ENCODE measurements at places on chromosomes 13 and 19. TPM values are rescaled to one million over a fixed set of nuclear protein-coding genes. Genes with fewer than 3 reads are reported as not detected.

Gene MPHOSPH8
- 26.8 TPM for total RNA-seq

Gene SMIM44
- not detected for total RNA-seq

Gene ATP4A
- not detected for total RNA-seq

Gene CD37
- 12.1 TPM for total RNA-seq

Gene KMT5C
- 3.3 TPM for total RNA-seq

Gene GRIK5
- total RNA-seq, result 8.1 TPM

Gene SIGLEC10
- 0.22 TPM for total RNA-seq

Gene KCNN1
- 0.56 TPM for total RNA-seq

Gene EVI5L
- total RNA-seq, result 17.4 TPM

Gene CERS1
- 1.6 TPM for total RNA-seq

DNA sequence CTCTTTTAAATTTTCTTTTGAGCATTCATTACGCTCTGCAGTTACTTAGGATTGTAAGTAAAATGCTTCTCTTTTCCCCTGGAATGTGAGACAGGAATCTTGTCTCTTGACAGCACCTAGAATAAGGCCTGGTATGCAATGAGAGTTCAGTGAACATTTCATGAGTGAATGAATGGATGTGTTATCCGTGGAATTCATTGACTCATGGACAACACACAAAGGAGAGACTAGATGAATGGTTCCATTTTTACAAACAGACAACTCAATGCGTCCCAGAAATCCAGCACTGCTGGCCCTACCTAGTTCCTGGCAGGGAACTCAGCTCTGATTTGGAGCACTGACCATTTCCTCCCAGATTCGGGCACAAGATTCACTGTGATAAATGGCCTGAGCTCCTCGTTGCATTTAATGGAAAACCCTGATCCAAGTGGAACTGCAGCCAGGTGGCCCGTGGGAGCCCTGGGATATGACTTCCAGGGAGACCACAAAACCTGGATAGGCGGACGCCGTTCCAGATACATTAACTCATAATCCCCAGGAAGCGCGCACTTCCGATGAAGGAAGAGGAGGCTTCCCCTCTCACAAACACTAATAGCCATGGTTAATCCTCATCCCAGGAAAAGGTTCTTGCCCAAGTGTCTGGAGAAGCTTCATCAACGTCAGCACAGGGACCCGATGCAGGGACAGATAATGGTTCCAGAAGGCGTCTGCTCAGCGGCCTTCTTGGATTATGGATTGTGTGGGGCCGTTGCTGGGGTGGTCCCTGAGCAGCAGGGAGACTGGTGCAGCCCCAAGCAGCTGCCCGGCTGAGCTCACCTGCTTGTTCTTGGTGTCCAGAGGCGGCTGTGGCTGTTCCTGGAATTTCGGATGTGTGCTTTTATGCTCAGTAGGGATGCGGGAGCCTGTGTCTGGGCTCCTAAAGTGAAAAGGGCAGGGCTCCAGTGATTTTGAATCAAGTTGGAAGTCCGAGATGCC, 211.1 kb upstream of the TSHZ3 start:
- no peak for DNase-seq

GRCh38 chr13:38566519-38566918, 120.4 kb upstream of the FREM2 start:
- no peak for DNase-seq

DNA sequence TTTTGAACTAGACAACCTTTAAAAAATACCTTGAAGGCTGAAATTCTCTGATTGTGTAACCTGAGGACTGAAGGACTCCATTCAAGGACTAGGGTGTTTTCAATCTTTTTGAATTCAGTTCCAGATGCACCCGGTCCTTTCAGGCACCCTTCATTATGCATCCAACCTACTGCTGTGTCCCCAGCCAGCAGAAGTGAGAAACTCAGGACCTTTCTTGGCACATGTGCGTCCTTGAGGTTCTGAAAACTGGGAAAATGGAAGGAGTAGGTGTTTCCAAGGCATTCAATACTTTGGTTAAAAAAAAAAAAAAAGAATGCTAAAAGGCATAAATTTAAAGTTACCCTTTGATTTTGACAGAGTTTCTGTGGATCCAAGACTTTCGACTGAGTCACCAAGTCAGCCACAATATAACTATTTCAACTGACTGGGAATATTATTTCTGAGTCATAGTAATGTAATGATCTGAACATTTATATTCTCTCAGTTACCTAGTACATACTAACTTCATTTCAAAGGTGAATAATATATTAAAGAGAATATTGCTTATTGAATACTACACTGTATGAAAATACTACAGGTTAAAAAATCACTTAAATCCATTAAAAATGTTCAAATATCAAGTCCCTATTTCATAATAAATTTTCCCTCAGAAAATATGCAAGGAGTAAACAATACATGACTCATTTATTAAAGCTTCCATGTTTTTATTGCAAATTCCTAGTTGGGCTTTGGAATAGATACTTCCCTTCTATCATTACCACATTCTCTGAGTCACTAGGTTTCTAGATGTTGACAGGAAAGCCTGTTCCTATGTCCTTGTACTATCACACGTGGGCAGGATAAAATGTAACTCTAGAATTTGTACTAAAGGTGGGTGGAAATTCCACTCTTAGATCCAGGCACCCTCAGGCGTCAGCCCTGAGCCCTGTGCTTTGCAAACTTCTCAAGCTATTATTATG, 2.4 kb upstream of the ITGBL1 start:
- DNase-seq, result no peak

- DNase-seq, result no peak
These were observed 1.7 kb downstream of the GNG7 start for GRCh38 chr19:2700660-2701360.

DNA sequence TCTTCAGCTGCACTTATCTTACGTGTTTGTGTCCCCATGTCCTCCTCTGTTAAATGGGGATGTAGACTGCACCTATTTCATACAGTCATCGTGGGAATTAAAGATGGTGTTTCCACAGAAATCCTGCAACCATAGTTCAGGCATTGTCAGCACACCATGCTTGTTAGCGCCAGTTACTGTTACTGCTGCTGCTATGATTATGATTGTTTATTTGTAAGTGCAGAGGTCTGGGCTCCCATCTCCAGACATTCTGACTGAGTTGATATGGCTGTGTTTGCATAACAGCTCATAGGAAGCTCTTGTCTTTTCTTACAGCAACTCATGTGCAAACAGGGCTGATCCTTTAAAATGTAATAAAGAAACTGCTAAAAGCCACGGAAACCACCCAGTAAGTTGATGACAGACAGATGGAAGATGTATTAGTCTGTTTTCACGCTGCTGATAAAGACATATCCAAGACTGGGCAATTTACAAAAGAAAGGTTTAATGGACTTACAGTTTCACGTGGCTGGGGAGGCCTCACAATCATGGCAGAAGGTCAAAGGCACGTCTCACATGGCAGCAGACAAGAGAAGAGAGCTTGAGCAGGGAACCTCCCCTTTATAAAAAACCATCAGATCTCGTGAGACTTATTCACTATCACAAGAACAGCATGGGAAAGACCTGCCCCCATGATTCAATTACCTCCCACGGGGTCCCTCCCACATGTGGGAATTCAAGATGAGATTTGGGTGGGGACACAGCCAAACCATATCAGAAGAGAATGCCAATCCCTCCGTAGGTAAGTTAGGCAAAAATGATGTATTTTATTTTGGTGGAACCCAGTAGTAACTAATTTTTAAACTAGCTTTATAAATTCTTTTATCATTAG, 1.6 kb downstream of the ZSCAN5A start:
- no peak for DNase-seq

GRCh38 chr13:43787997-43788396, 1.2 kb upstream of the ENOX1 start:
- no peak for DNase-seq

DNA sequence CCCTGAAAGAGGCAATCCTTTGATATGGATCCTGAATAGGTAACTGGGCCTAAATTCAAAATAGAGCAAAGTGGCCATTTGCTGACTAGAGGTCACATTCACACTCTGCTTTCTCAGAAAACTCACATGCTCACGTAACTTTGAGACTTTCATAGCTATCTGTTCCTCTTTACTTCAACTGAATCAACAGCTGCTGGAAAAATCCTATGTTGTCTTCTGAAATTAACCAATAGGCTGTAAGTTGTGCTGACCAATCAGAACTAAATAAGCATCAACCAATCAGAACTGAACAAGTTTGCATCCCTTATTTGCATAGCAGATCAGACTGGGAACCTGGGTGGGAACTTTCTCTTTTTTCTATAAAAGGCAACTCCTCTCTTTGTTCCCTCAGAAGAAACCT, 24.0 kb upstream of the TBC1D4 start:
- no peak for DNase-seq

- DNase-seq, result no peak
These were observed 80.0 kb downstream of the NDFIP2 start for GRCh38 chr13:79560954-79561353.

GRCh38 chr13:59665732-59666131, 498.0 kb downstream of the DIAPH3 start:
- no peak for DNase-seq

GRCh38 chr13:34002924-34003323, 185.0 kb downstream of the RFC3 start:
- DNase-seq, result no peak

DNA sequence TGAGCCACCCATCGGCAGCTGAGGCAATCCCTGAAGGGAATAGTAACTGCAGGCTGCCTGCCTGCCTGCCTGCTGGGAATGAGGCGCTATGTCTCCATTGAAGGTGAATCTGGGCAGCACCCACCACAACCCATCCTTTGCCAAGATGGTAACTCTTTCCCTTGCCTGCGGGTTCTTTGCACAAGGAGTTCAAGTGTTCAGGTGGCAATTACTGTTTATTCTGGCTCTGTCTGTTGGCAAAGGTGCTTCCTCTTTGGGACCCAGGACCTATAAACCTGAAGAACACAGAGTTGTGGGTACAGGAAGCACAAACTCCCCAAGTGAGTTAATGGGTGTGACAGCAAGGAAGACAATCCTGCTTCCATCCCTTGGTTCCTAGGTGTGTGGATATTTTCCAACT, 448.1 kb upstream of the ZNF507 start:
- DNase-seq, result no peak

- no peak for DNase-seq
These were observed 45.7 kb downstream of the LNX2 start for GRCh38 chr13:27574661-27575060.

DNA sequence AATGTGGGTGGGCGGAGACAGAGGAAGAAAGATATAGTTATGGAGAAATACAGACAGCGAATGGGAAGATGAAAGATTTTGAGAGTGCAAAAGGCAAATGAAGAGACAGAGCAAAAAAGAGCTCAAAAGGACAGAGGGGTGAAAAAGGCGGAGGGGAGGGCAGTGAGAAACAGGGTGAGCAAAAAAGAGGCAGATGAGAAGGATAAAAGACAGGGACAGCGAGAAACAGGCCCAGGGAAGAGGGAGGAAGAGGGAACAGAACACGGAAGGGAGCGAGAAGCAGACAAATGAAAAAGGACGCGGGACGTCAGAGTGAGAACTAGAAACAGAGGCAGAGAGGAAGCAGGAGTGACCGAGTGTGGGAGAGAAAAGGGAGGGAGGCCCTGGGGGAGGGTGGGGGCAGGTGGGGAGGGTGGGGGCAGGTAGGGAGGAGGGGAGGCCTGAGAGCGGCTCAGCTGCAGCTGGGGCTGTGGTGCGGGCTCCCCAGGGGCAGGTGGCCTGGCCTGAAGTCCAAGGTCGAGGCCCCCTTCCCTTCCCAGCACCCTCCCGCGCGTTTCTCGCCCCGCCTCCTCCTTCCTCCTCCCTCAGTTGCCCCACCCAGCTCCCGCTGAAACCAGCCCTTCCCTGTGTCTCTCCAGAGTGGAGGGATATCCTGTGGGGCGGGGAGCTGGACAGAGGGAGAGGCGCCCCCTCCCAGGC, 2.9 kb downstream of the KLK1 start:
- DNase-seq, result no peak

GRCh38 chr13:79846386-79846785, 365.4 kb downstream of the NDFIP2 start:
- DNase-seq, result no peak

DNA sequence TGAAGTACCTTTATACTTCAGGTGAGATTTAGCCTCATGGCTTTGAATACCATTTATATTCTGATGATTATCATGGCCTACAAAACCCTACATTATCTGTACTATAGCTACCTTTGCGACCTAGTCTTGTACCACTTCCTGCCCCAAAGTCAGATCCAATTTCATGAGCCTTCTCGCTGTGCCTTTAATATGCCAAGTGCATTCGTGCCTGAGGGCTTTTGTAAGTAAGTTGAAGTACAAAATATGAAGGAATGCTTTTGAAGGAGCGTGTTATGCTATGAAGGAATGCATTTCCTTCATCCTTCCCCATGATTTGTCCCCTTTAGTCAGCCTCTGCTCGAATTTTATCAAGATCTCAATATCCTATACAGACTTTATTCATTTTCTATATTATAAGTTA, 9.2 kb upstream of the RASL11A start:
- DNase-seq, result no peak

GRCh38 chr13:91228108-91228507, 119.4 kb upstream of the MIR17HG start:
- no peak for DNase-seq

GRCh38 chr13:73722120-73722519, 412.1 kb downstream of the KLF12 start:
- DNase-seq, result no peak

DNA sequence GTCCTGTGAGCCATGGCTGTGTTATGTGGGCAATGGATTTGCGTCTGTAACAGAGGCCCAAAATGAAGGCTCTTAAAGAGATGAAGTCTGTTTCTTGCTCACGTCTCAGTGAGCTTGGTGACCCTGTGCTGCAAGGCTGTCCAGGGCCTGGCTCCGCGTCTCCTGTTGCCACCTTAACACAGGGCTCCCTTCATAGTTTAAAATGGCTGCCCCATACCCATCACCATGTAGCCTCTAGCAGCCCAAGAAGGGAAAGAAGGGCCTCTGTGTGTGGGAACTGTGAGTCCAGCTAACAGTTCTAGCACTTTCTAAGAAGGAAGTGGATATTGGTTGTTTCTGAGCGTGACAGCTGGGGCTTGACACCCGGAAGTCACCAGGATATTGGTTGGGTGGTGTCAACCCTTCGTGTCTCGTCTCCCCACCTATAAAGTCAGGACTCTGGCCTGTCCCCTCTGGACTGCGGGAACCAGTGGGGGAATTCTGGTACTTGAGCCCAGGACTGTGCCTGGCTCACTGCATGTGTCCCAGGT, 20.9 kb downstream of the TMED1 start:
- DNase-seq, result no peak

DNA sequence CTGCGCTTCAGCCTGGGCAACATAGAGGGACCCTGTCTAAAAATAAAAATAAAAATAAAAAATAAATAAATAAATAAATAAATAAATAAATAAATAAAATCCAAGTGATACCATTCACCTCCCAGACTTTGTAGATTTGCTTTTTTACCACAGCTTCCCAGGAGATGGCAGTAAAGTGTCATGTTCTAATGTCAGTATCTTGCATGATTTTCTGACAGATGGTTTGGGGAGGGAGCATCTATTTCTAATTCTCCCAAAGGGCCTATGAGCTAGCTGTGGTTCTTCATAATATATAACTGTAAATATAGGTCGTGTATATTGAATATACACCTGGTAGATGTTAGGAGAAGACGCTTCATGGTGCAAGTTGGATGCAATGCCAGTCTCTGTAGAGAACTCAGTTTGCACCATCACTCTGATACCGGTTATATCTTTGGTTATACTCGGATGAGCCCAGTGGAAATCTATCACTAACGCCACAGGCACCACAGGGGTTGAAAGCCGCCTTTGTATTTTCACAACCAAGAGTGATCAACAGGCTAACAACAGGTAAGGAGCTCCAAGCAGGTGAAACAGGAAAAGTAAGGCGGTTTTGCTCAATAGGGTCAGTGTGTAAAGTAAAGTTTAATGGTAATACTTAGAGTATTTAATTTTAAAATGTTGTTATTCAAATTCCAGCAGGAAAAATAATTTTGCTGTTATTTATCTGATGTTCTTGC, 13.9 kb downstream of the APLP1 start:
- DNase-seq, result no peak

All from right atrium auricular region (tissue), 2 donors.